AG08396 (cell line): ENCODE measurements at places on chromosomes 6 and 20.

- peak; percentile 68 for DNase-seq
Measured at GRCh38 chr6:40936818-40937251, 102.2 kb downstream of the UNC5CL start.

DNA sequence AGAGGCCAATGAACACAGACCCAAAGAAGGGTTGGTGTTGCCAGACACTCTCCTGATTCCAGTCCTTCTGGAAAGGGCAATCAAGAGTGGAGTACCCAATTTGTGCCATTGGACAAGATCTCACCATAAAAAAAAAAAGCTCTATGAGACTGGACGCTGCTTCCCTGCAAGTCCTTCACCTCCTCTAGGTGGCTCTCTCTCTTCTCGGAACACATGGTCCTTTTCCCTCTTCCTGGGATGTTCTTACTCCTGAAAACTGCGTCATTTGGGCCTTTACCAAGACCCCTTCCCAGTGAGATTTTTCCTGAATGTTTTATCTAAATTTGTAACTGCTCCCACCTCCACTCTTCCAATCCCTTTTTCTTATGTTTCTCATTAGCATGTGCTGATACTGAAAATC, 280.8 kb downstream of the FOXA2 start:
- DNase-seq = no peak

GRCh38 chr20:5865604-5866003, 84.7 kb downstream of the TRMT6 start:
- no peak for DNase-seq

GRCh38 chr20:48740712-48741111, 87.1 kb downstream of the PREX1 start:
- no peak for DNase-seq

GRCh38 chr6:47440719-47441118, 36.9 kb upstream of the CD2AP start:
- DNase-seq = no peak
